Neural crest cell (in vitro differentiated cells): ENCODE measurements at places on chromosomes 11 and 22.
A peak's percentile ranks its signal among the peaks of the same experiment; 100 is the strongest.

DNA sequence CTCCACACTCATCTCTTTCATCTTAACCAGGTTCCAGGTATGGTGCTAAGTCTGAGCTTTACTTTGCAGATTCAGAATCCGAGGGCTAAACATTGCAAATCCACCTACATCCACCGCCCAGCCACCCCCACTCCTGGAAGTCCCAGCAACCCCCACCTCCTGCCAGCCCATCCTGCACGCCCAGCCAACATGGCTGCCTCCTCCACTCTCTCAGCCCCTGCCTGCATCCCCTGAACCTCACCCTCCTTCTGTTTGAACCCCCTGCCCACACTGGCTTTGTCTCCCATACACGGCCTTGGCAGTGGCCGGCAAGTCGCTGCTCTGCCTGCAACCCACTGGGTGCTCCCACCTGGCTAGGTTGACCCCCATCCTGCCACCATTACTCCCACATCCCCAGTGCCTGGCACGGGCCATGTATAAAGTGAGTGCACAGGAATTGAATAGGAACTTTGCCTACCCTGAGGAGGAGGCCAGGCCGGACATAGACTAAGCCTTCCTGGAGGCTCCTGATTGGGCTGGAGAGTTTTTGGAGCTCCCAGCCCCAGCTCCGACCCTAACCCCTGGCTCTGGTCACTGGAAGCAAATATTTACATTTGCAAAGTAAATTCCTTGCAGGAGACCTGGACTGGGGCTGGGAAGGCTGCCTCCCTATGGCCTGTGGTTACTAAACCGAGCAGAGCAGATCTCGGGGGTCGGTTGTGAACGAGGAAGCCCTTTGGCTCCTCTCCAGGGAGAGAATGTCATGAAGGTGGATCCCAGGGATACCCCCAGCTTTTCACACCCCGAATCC, 14.4 kb downstream of the EMID1 start:
- no peak for DNase-seq

DNA sequence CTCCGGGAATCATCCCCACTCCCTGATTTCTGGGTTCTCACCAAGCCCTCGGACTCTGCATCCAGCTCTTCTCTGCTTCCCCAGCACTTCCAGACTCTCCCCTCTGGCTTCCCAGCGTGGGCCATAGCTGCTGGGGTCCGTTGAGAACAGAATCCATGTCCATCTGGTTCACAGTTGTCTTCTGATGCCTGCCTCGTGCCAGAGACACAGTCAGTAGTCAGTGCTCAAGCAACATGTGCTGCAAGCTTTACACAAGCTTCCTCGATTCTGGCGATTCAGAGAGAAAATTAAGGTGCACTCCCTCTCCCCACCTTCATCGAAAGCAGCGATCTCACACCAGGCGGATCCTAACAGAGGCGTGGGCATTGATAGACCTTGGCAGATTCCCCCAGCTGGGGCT, 495.5 kb downstream of the TBC1D22A start:
- no peak for DNase-seq

DNA sequence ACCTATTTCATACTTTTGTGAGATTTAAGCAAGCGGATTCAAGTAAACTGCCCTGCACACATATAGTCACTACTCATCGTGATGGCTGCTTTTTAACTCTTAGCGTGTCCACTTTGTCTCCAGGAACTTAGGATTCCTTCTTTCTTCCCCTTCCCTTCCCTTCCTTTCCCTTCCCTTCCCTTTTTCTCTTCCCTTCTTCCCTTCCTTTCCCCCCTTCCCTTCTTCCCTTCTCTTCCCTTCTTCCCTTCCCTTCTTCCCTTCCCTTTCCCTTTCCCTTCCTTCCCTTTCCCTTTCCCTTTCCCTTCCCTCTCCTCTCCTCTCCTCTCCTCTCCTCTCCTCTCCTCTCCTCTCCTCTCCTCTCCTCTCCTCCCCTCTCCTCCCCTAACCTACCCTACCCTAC, 65.9 kb downstream of the LIF start:
- no peak for DNase-seq

GRCh38 chr11:2314525-2315394, 12.9 kb downstream of the TSPAN32 start:
- no peak for DNase-seq

DNA sequence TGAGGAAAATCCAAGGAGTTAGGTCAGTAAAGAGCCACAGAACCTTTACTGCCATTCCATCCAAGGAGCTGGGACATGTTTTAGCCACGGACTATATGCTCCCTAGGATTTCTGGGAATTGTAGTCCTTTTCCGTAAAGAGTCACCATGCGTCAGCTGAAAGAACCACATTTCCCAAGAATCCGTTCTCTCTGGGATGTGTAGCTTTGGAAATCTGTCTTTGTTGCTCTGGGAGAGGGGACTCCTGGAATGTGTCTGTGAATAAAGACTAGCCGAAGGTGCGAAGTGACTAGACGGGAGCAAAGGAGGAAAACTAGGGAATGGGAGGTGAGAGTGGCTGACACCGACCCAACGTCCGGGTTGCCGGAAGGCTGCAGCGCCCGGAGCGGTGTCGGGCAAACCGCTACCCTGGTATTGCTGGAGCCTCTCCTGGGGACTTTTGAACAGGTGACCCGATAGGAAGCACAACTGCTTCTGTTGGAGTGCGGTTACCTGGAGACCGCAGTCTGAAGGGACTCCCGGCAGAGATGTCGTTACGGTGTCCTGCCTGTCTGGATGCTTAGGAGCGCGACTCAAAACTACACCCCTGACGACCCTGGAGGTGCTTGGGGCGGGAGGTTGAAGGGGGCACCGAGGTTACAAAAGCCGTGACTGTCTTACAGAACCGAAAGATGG, at the start of gene IFTAP:
TSS of gene IFTAP (plus strand) at position 187 of the 674 bp plus-strand sequence. CDS start 15,602 bp downstream, outside the sequence.
- DNase-seq = peak; percentile 43

- DNase-seq = no peak
Observed at GRCh38 chr11:27705873-27706820, 5.9 kb upstream of the BDNF start.

DNA sequence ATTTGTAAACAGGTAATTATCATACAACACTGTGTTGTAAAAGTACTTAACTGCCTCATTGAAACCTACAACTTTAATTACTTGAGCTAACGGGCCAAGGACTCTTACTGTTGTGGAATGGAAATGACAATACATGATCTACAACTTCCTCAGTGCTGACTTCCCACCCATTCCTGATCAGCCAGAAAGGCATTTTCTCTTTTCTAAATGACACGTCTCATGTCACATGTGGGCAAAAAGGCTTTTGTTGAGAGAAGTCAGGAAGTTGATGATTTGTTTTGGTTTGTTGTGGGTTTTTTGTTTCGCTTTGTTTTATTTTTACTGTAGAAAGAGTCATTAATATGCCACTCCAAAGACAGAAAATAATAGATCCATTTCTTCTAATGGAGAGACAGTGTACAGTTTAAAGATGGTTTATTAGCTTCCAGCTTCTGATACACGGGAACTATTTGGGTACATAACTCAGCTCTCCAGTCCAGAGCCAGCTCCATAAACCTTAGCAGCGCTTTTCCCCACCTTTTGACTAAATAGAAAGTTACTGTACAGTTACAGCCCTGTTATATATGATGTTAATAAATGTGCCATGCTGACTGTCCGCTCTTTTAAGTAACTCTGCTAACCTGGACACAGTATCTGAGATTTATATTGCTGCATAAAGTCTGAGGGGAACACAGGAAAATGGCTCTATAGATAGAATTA, 509.4 kb upstream of the API5 start:
- no peak for DNase-seq

GRCh38 chr22:35630387-35630793, 13.3 kb upstream of the MB start:
- DNase-seq = no peak

- no peak for DNase-seq
Observed at GRCh38 chr22:39559456-39560105, 11.0 kb upstream of the CACNA1I start.

- no peak for DNase-seq
Observed at GRCh38 chr22:43850529-43850928, 11.8 kb downstream of the SULT4A1 start.

DNA sequence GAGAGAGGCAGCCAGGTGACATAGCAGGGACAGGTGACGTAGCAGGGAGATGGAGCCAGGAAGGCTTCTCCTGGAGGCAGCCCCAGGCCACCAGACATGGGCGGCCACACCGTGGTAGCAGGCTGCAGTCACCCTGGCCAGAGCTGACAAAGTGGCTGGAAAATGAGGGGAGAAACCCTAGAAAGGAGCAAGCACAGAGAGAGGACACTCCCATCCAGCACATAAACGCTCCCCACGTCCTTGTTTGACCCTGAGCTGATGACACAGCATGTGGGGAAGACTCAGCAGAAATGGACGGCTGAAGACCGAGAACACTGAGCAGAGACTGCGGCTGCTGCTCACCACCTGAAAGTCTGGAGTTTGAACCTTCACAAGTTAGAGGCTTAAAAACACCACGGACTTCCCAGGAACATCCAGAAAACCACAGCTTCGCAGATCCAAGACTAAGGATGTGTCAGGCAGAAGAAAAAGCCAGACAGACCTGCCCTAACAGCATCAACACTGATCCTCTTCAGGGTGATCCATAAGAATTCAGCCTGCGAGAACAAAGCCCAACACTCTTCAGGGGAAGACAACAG, 28.7 kb downstream of the DRD4 start:
- DNase-seq = no peak

GRCh38 chr11:86515297-86516094, 140.8 kb downstream of the CCDC81 start:
- DNase-seq = no peak

- no peak for DNase-seq
Observed at GRCh38 chr11:101010899-101011298, 118.7 kb downstream of the PGR start.

GRCh38 chr11:77151804-77152509, 23.9 kb downstream of the MYO7A start:
- no peak for DNase-seq

GRCh38 chr22:46390652-46391301, 55.3 kb downstream of the TRMU start:
- DNase-seq = no peak

- no peak for DNase-seq
Observed at GRCh38 chr11:93209466-93209865, 11.7 kb upstream of the SLC36A4 start.

- no peak for DNase-seq
Observed at GRCh38 chr11:66126064-66126463, 56.0 kb downstream of the PACS1 start.

- DNase-seq = no peak
Observed at GRCh38 chr11:19242179-19242932, 1.6 kb upstream of the E2F8 start.

GRCh38 chr11:85863855-85864254, 8.7 kb downstream of the CCDC83 start:
- DNase-seq = no peak

DNA sequence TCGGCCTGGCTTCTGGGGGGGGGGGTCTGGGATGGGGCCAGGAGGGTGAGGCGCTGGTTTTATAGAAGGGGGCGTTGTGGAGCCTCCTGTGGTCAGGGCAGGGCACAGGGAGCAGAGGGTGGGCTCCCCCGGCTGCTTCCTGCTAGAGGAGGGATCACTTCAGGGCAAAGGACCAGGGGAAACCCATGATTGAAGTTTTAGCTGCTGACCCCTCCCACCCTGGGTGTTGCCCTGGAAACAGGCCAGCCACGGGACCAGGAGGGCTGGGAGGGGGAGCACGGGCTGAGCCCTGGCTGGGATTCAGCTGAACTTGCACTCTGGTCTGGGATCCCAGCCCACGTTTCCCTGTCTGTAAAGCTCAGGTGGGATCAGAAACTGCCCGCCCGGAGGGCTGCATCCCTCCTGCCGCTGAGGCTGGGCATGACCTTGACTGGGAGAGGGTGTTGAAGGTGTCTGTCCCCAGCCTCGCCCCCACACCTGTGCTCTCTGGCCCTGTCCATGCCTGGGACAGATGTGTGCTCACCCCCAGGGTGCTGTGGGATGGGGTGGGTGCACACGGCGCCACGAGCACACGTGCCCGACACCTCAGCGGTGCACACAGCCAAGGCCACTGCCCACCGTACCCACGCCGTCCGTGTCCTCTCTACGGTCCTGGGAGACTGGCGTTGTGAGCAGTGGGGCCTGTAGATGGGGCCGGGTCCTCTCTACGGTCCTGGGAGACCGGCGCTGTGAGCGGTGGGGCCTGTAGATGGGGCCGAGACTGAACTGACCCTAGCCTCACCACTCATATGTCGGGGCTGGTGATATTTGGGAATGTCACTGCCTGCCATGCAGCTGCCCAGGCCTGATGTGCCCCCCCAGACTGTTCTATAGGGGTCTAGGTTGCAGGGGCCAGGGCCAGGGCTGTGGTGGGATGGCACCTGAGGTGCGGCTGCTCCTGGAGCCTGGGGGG, 2.3 kb downstream of the TSPAN4 start:
- DNase-seq = peak; percentile 64

GRCh38 chr11:66386171-66387069, 14.9 kb upstream of the SLC29A2 start:
- DNase-seq = peak; percentile 97

DNA sequence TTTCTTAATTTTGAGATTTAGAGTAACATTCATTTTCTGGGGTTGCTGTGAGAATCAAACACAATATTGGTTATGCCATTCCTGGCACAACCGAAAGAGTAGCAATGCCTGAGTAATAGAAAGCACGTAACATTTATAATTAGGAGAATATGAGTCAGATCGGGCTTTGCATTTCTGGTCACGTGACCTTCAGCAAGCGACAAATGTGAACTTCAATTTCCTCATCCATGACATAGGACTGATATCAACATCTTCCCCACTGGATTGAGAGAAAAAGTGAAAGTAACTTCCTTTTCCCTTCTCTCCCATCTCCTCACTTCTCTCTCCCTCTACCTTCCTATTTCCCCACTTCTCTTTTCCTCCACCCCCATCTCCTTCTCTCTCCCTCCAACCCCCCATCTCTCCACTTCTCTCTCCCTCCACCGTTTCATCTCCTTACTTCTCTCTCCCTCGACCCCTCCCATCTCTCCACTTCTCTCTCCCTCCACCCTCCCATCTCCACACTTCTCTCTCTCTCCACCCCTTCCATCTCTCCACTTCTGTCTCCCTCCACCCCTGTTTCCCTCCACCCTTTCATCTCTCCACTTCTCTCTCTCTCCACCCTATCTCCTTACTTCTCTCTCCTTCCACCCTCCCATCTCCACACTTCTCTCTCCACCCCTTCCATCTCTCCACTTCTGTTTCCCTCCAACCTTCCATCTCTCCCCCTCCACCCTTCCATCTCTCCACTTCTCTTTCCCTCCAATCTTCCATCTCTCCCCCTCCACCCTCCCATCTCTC, 33.5 kb upstream of the CAT start:
- no peak for DNase-seq

GRCh38 chr22:42673898-42674401, 24.8 kb upstream of the CYB5R3 start:
- DNase-seq = no peak
